CD4-positive, alpha-beta T cell treated with Interleukin-6 for 4 hours (primary cell): ENCODE measurements at places on chromosomes 3 and 15.

DNA sequence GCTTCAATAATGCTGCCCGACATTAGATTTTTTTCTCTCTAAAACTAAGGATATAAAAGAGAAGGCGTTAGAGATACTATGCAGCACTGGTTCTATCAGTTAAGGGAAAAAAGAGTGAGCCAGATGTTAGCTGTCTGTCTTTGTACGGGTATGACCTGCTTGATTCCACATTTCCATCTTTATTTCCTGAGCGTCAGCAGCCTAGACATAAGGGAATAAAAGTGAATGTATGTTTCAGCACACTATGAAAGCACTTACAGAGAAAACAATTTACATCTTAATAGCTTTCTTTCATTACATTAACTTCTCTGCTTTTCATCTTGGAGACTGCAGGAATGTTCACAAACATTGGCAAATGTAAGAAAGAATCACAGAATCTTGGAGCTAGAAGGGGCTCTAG is 319.3 kb downstream of the CTNNB1 start:
- DNase-seq = no peak

DNA sequence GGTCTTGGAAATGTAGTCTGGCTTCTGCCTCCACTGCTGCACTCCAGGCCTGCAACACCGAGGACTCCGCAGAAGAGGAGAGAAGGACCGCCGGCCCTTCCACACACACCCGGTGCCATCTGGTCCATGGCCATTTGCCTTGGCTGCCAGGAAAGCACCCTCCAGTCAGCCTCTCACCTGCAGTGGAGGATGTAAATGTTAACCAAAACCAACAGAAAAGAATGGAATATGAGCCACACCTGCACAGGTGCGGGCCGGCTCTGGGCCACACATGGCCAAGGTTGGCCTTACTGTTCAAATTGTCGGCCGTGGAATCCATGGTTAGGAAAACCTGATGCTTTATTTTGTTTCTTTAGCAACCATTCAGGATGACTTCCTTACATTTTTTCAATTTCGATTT is 178.3 kb upstream of the C2CD4B start:
- no peak for DNase-seq

- peak; percentile 34 for DNase-seq
Measured at GRCh38 chr15:74988007-74988800, 7.2 kb upstream of the SCAMP5 start.

DNA sequence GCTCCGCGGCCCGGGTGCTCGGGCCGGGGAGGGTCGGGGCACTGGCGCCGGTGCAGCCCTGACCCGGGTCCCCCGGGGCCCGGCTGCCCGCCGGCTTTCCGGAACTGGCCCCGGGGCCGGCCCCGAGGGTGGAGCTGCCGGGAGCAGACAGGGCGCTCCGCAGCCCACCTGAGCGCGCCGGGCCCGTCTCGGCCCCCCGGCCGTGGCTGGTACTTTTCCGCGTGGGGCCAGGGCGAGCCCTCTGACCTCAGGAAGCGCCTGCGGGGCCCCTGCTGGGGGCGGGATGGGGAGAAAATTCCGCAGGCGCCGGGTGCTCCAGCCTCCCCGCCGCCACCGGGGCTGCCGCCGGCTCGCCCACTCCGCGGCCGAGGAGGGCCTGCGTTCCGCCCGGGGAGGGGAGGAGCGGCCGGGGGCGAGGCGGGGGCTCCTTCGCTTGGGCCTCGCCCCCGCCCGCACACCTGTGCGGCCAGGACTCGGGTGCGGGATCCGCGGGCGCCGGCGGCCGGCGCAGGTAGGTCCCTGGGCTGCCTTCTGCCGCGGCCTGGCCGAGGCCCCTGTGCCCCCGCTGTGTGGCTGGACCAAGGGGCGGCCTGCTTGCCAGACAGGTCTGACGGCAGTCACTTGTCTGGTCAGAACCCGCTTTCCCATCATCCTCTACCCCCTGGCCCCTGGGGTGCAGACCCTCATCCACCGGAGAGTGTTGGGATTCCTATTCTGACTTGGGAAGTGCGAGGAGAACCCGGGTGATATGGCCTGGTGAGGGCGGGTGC is 3.5 kb downstream of the FURIN start:
- peak; percentile 35 for DNase-seq

DNA sequence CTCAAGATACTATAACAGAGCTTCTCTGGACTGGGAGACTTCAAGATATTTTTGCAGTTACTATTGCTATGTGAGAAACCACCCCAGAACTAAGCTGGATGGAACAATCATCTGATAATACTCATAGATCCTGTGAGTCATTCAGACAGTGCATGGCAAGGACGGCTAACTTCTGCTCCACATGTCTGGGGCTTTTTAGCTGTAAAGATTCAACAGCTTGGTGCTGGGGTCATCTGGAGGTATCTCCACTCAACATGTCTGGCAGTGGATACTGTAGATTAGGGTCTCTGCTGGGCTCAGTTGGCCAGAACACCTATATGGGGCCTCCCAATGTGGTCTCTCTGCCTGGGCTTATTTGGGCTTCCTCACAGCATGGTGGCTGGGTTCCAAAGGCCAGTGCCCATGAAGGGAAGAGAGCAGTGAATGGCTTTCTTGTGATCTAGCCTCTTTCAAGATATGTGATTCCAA is 117.3 kb upstream of the SLC7A14 start:
- DNase-seq = no peak

DNA sequence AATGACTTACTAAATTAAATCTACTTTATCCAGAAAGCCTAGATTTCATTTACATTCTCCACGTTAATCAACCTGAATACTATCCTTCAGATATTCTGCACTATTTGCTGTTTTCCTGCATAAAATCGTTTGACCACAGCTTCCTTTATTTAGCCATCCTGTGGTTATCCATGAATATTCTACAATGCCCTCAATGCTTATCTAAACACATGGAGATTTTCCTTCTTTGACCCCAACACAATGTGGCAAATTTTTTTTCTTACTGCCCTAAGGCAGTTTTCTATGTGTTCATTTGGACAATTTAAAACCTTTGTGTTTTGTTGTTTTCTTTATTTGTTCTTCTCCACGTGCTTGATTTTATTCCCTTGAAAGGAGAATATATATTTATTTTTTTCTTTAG is 495.5 kb upstream of the ROBO1 start:
- DNase-seq = no peak

GRCh38 chr15:39025321-39025720 is 460.7 kb upstream of the RASGRP1 start:
- no peak for DNase-seq

- DNase-seq = no peak
Measured at GRCh38 chr3:114745322-114746240, 401.5 kb downstream of the ZBTB20 start.
